ENCODE measurements at places on chromosomes 7 and 10.

DNA sequence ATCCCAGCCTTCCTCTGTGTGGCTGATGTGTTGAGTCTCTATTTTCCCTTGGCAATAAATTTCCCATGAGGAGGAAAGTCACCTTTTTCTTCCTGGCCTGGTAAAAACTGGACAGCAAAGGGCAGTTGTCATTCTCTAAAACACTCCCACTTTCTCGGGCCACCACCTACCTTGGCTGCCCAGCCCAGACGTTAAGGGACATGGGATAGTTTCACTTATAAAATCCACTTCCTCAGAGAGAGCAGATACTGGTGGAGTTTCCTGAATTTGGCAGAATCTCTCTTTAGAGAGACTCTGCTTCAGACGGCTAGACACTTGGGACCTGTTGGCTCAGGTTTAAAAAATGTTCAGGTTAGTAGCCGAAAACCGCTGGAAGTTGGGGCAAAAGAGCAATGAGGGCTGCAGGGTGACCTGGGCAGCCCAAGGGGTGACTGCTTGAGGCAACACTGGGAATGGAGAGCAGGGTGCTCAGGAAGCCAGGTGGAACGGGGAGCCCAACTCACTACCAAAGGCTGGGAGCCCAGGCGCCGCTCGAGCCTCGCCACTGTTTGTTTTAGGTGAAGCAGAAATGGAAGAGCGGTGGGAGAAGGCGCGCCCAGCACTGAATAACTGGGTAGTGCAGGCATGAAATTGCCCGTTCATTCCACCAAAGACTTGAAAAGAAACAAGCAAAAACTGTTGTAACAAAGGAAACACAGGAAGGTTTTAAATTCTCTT, 186.1 kb downstream of the TRIL start:
- DNase-seq: no peak

DNA sequence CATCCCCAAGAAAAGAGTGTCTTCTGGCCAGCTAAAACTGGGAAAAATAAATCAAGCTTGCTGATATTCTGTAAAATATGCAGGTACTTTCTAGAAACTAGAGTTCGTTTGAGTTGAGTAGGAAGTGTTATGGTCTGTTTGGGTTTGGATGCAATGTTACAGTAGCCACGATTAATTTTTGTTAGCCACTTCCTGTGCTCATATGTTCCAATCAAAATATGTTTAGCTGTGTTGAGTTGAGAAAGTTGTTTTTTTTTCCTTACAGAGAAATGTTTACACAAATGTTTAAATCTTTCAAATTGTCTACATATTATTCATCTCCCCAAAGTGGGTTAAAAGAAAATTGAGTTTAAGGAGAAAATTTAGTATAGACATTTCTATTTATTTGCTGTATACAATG, 11.3 kb upstream of the LAMB1 start:
- no peak for DNase-seq

DNA sequence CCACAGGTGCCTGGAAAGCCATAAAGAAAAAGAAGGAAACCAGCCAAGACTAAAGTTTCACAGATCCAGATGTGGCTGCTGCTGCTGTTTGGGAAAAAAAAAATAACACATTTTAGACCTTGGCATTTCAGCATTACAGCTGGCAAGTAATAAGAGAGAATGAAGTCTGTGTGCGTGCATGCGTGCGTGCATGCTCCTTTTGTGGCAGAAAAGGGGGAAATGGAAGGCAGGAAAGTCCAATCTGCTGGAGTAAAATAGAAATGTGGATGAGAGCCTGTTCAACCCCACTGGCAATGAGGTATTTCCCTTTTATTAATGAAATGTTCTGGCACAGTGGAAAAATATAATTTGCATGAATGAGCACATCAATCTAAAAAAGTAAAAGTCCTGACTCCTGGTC, 137.0 kb upstream of the SEMA3A start:
- no peak for DNase-seq

DNA sequence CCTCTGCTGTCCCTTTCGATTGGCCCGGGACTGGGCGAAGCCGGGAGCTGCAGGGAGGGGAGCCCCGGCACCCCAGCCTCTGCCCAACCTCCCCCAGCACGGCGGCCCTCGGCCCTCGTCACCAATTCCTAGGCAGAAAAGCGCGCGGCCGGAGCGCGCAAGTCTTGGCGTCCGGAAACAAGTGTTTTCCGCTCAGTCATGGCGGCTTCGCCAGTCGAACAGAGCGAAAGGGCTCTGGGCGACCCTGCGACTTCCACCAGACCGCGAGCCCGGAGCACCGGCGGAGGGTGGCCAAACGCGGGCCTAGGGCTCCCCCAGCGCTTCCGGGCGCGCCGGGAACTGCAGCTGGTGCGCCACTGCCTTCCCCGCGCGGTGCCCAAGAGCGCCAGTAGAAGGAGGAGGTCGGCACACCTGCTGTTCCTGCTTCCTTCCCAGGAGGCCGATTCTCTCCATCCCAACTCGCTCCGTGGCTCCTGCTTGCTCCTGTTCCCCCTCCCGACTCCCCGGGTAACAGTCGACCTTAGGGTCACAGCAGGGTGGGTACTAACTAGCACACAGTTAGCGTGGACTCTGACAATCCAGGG, 729.9 kb downstream of the ZWINT start:
- peak; percentile 79 for DNase-seq

DNA sequence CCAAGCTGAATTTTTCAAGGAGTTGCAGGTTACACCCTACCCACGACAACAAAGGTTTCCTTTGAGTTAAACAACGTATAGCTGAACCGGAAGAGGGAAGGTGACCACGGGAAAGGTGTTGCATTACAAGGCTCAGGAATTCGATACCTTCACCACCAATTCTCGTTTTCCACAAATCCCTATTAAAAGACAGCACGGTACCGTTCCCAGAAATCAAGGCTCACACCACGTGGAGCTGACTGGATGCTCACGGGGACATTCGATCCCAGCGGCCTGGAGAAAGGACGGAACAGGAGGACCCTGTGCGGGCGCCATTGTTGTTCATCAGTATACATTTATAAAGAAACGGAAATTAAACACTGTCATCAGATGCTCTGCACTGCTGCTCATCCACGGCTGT, 56.4 kb downstream of the CTBP2 start:
- no peak for DNase-seq

- no peak for DNase-seq
Measured at GRCh38 chr10:124517931-124518330, 56.3 kb downstream of the LHPP start.

DNA sequence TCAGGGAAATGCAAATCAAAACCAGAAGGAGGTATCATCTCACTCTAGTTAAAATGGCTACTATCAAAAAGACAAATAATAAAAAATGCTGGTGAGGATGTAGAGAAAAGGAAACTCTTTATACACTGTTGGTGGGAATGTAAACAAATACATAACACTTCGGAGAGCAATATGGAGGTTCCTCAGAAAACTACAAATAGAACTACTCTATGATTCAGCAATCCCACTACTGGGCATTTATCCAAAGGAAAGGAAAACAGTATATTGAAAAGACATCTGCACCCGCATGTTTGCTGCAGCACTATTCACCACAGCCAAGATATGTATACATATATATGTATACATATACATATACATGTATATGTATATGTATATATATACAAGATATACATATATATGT, 94.2 kb downstream of the C10orf90 start:
- no peak for DNase-seq

- DNase-seq: peak; percentile 39
Measured at GRCh38 chr10:26486990-26487850, 49.1 kb downstream of the APBB1IP start.

DNA sequence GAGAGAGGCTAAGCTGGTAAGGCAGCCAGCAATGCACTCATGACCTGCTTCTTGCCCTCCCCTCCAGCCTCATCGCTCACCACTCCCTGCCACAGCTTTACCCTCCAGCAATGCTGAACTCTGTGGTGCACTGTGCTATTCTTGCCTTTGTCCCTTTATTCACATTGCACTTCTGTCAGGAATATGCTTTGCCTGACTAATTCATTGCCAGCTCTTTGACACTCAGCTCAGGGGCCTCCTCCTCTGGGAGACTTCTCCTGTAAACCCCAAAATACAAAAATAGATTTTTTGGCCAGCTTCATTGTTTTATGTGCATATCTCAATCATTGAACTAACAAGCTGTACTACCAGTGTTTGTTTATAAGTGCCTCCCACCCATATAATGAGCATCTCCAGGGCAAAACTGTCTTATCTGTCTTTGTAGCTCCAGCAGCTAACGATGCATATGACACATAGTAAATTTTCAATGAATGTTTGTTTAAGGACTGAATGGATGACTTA, 8.2 kb downstream of the CNNM1 start:
- no peak for DNase-seq

GRCh38 chr10:59700709-59701108, 8.9 kb downstream of the SLC16A9 start:
- no peak for DNase-seq

DNA sequence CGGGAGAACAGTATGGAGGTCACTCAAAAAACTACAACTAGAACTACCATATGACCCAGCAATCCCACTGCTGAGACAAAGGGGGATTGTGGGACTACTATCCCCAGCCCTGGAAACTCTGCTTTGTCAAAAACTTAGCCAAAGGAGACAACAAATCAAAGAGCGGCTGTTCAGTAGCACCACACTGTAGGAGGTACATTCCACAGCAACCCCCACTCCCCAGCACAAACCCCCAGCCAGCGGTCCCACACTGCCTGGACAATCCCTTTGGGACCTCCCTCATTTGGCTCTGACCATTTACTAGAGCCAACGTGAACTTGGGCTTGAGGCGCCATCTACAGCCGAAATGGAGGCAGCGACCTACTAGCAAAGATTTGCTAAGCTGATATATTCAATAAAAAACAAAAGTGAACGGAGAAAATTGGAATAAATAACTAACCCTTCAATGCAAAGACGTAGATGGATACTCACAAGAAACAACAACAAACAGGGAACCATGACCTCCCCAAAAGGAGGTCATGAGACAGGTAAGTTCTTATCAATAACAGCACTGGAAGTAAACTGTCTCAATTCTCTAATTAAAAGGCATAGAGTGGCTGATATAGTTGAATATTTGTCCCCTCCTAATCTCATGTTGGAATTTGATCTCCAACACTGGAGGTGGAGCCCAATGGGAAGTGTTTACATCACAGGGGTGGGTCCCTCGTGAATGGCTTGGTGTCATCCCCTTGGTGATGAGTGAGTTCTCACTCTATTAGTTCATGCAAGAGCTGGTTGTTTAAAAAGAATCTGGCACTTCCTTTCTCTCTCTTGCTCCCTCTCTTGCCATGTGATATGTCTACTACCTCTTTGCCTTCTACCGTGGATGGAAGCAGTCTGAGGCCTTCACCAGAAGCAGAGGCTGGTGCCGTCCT, 119.0 kb upstream of the KCNMA1 start:
- peak; percentile 62 for DNase-seq

DNA sequence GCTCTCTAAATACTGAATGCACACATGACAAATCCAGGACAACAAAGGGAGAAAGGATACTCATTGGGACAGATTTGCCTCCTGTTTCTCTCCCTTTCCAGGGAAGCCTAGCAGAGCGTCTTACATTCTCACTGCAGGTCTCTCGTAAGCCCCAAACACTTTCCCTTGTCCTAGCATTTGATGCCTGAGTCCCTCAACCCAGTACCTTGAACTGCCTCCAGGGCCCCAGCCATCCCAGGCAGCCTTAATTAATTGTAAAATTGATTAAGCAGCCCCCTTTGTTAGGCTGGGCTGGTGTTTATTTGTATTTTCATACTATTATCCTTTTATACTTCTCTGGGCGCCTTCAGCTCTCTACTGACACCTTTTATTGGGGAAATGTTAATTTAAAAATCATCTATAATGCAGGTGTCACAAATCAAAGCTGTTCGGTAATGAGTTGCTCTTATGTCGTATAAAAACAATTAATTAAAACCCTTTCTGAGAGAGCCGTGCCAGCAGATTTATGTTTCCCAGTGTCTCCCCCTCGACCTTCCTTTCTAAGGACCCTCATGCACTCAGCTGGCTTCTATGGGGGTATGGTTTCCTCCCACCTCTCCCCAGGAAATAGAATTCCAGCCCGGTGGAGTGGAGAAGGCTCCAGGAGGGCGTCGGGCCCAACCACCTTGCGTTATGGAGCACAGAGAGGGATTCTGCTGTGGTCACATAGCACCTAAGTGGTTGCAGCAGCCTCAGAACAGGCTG, 243.8 kb downstream of the RPS24 start:
- no peak for DNase-seq

DNA sequence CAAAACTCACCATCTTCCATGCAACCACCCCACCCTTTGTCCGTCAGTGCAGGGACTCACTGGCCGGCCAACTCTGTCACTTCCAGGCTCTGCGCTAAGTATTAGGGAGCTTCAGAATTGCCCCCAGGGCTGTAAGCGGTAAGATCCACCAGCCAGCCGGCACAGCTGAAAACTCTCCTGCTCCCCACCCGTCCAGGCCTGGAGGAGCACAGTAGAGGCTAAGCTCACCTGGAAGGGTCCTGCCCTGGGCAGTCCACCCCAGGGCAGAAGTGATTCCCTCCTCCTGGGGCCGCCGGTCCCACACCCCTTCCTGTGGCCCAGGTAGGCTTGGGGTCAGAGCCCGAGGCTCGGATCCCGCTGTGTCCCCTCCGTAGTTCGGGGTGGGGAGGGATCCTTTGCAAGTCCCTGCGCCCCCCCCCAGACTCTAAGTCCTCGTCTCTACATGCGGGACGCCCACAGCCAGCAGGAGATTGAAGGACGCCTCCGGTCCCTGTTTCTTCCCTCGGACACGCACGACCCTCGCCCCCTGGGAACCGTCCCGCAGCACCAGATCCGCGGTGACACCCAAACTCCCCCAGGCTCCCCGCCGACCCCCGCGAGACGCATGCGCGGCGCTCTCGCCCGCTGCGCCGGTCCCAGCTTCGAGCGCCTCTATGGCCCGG, 138.9 kb downstream of the ARHGAP22 start:
- no peak for DNase-seq

DNA sequence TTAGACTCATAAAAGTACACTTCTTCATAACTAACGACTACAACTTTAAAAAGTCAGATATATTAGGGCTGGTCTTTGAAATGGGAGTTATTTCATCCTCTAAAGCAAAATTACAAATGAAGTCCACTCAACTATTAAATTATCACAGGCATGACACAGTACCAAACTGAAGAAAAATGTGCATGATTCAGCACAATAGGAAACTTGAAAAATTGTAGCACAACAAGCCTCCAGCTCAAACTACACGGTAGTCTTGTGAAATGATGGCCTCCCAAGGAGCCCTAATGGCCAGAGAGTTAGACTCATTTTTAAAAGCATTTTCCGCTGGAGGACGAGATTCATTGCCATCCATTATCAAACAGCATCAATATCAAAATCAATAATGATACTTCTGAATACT, 76.4 kb downstream of the MAGI2 start:
- DNase-seq: no peak

- peak; percentile 57 for DNase-seq
Measured at GRCh38 chr7:143408252-143408685, 387 bp downstream of the EPHA1 start.

DNA sequence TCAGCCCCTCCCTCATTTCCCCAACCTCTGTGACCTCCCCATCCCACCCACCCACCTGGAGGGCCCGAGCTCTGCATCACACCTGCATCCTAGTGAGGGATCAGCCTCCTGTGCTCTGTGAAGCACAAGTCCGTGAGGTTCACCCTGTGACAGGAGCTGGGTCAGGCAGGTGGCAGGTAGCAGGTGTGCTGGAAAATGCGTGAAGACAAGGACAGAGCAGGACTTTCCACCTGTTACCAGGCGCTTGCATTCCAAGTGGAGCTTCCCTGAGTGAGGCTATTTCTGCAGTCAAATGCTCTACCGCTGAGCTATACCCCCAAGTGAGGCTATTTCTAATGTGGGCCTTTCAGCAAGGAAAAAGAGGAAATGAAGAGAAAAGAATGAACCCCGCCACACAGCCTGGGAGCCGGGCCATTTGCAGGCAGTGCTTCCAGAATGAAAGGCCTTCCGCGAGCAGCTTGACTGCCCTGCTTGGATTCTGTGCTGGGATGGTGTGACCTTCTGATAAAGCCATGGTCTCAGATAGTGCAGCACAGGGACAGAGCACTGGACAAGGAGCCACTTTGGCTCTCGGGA, 13.3 kb upstream of the CPXM2 start:
- DNase-seq: no peak
